Karpas-422 (cell line): ENCODE measurements at places on chromosomes 5 and 9. TPM values are rescaled to one million over a fixed set of nuclear protein-coding genes. Genes with fewer than 3 reads are reported as not detected.
A peak's percentile ranks its signal among the peaks of the same experiment; 100 is the strongest.

DNA sequence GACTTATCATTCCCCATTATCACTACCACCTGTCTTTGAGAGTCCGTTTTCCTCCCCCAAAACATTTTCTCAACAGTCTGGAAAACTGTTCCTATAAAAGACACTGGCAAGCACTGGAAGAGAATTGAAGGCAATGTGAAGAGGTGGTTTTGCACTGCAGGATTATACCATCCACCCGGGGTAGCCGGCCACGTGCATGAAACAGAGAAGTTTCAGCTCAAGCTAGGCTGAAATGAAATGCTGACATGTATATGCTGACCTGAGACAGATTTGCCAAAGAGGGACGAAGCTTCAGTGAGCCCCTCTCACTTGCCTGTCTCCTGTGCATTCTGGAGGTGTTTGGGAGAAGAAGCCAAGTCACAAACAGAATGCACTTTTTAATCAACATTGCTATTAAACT lies 567.0 kb downstream of the EBF1 start:
- H3K27ac ChIP-seq, result no peak overlapping the region

DNA sequence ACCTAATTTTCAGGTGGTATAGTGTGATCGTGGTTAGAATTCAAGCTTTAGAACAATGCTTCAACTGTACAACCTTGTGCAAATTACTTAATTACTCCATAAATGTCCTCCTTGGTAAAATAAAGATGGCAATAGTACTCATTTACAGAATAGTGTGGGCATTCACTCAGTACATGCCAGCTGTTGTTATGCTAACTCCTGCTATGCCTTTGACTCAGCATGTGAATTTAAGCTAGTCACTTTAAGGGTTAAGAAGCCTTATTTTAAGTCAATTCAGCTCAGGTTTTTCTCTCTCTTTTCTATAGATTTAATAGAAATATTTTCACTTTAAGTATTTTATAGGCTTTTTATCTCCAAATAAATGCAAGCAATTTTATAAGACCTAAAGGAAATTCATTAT lies 335.6 kb upstream of the ITGA1 start:
- no peak overlapping the region for H3K27ac ChIP-seq
- no peaks in the 10 kb centered on the region for H3K36me3 ChIP-seq
- H3K4me1 ChIP-seq, result no peaks in the 10 kb centered on the region

DNA sequence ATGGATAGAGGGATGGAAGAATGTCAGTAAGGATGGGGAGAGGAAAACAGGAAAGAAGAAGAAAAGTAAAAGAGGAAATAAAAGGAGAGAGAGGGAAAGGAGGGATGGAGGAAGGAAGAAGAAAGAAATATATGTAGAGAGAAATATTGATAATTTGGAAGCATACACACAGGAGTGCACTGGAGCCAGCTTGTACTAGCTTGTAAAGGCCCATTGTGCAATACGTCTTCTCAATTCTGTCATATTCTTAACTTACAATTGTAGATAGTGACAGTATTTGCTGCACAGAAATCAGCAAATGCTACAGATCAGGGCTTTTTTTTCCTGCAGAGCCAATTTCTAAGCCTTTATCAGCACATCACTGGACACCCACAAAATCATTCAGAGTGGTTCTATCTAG lies 458.8 kb upstream of the WWC1 start:
- no peaks in the 10 kb centered on the region for H3K4me1 ChIP-seq
- DNase-seq, result no peak
- no peak overlapping the region for H3K4me3 ChIP-seq
- no peaks in the 10 kb centered on the region for H3K27me3 ChIP-seq

DNA sequence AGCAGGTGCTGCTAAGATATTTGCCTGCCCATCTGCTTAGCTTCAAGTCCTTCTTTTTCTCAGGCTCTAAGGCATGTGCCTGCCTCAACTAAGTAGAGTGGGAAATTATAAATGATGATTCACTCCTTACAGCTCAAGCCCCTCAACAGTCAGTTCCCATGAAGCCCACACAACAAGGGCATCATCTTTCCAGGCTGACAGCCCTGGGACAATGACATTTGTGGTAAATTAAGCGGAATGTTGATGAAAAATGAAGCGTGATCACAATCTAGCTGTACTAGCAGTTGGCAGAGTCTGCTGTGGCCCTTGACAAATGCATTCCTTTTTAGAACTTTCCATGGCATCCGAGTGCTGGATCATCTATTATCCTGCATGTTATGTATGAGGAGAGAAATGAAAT lies 548.6 kb downstream of the KIF4B start:
- H3K27me3 ChIP-seq, result no peaks in the 10 kb centered on the region
- no peaks in the 10 kb centered on the region for H3K4me1 ChIP-seq
- H3K36me3 ChIP-seq, result no peaks in the 10 kb centered on the region
- no peak overlapping the region for H3K4me3 ChIP-seq

- no peak overlapping the region for H3K4me3 ChIP-seq
- no peak for DNase-seq
- H3K27me3 ChIP-seq, result no peaks in the 10 kb centered on the region
- no peaks in the 10 kb centered on the region for H3K36me3 ChIP-seq
These were observed 91.5 kb downstream of the WDR41 start for GRCh38 chr5:77400645-77401044.

DNA sequence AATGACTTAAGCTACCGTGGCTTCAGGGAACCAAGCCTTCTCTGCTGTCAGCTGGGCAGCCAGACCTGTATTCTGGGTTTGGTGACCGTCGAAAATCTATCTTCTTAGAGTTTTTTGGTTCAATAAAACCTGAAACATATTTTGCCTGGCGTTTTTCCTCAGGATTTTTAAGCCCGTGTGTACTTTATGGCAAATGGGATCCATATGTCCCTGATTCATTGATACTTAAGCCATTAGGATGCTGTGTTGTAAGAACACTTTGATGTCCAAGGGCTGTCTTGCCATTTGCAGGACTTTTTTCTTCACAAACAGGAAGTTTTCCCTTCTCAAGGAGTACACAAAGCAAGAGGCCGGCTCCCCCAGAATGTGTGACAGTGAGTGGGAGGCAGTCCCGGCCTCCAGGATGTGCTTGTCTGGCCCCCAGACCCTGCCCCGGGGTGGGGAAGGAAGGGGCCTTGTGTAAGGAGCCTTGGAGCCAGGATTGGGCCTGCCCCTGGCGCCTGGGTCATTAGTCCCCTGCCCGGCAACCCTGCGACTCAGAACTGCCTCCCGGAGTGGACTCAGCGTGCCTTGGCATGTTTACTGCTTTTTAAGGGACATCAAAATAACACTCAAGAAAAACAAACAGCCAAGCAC lies 83.4 kb upstream of the SMIM23 start:
- no peak for DNase-seq
- no peak overlapping the region for H3K27ac ChIP-seq
- no peak overlapping the region for H3K4me3 ChIP-seq
- H3K36me3 ChIP-seq, result no peaks in the 10 kb centered on the region

GRCh38 chr5:2066373-2066772 lies 183.6 kb upstream of the IRX4 start:
- DNase-seq, result peak; percentile 6
- no peaks in the 10 kb centered on the region for H3K36me3 ChIP-seq
- no peak overlapping the region for H3K4me3 ChIP-seq
- H3K27me3 ChIP-seq, result no peaks in the 10 kb centered on the region
- no peak overlapping the region for H3K27ac ChIP-seq

- peak overlapping the region; percentile 98 for H3K4me3 ChIP-seq
- H3K4me1 ChIP-seq, result peaks cover 38% of the 10 kb centered on the region
- no peak for DNase-seq
These were observed 1.0 kb downstream of the RABL6 start for GRCh38 chr9:136808806-136809158.

GRCh38 chr9:124767821-124768220 lies 3.3 kb downstream of the NR6A1 start:
- H3K4me1 ChIP-seq, result peaks cover 37% of the 10 kb centered on the region
- H3K27ac ChIP-seq, result no peak overlapping the region
- no peaks in the 10 kb centered on the region for H3K36me3 ChIP-seq
- H3K27me3 ChIP-seq, result no peaks in the 10 kb centered on the region
- H3K4me3 ChIP-seq, result no peak overlapping the region

DNA sequence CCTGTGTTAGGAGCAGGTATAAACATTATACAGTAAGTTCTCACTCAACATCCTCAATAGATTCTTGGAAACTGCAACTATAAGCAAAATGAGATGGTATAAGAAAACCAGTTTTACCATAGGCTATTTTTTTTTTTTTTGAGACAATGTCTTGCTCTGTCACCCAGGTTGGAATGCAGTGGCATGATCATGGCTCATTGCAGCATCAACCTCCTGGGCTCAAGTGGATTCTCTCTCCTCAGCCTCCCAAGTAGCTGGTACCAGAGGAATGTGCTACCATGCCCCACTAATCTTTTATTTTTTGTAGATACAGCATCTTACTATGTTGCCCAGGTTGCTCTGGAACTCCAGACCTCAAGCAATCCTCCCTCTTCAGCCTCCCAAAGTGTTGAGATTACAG lies 50.1 kb upstream of the ADRB2 start:
- DNase-seq, result no peak
- no peak overlapping the region for H3K27ac ChIP-seq
- H3K4me3 ChIP-seq, result no peak overlapping the region
- H3K4me1 ChIP-seq, result peaks cover 13% of the 10 kb centered on the region
- no peaks in the 10 kb centered on the region for H3K36me3 ChIP-seq

- H3K27ac ChIP-seq, result no peak overlapping the region
- H3K27me3 ChIP-seq, result no peaks in the 10 kb centered on the region
- DNase-seq, result no peak
- peaks cover 6% of the 10 kb centered on the region; the same call in 1 of the 2 replicates for H3K4me1 ChIP-seq
- H3K4me3 ChIP-seq, result no peak overlapping the region
These were observed 32.5 kb downstream of the GRAMD2B start for GRCh38 chr5:126455728-126456127.

GRCh38 chr9:77968506-77968905 lies 63.1 kb downstream of the GNAQ start:
- peaks cover 8% of the 10 kb centered on the region; the same call in 1 of the 2 replicates for H3K4me1 ChIP-seq
- H3K27ac ChIP-seq, result no peak overlapping the region
- H3K36me3 ChIP-seq, result no peaks in the 10 kb centered on the region
- H3K4me3 ChIP-seq, result no peak overlapping the region
- H3K27me3 ChIP-seq, result no peaks in the 10 kb centered on the region

- no peaks in the 10 kb centered on the region for H3K4me1 ChIP-seq
- H3K36me3 ChIP-seq, result peaks cover 7% of the 10 kb centered on the region; the same call in 1 of the 2 replicates
- no peaks in the 10 kb centered on the region for H3K27me3 ChIP-seq
- H3K27ac ChIP-seq, result no peak overlapping the region
- DNase-seq, result no peak
These were observed 43.9 kb downstream of the MAPKAP1 start for GRCh38 chr9:125663127-125663526.

DNA sequence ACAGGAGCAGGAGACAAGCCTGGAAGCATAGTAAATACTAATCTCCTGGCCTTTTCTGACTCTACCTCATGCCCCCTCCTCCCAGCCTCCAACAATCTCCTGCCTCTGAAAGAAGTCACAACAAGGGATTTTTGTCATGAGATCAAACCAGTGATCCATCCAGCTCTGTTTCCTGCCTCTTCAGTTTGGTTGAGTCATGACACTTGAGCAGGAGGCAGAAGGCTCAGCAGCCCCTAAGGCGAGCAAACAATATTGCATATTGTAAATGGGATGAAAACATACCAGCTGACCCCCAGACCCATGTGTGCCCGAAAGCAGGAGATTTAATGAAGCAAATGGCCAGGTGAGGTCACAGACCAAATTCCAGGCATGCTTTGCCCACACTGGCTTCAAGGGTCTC lies 272.8 kb downstream of the GAS1 start:
- H3K27ac ChIP-seq, result no peak overlapping the region
- no peak overlapping the region for H3K4me3 ChIP-seq
- no peaks in the 10 kb centered on the region for H3K36me3 ChIP-seq
- no peak for DNase-seq

DNA sequence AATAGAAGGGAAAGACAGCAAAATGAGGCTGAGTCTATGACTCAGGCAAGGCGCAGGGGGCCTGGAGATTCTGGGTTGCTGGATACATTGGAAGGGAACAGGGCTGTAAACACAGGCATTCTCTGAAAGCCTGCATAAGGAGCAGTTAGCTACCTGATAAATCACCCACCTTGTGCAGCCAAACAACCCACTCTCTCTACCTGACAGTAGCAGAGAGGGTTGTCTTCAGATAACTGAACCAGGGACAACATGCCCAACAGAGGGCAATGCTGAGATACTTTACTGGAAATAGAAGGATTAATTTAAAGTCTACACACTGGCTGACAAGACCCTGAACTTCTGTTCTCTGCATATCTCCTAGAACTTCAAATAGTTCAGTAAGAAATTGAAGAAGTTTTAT lies 161.6 kb downstream of the KCTD16 start:
- peak; percentile 67 for DNase-seq
- no peaks in the 10 kb centered on the region for H3K27me3 ChIP-seq
- H3K36me3 ChIP-seq, result no peaks in the 10 kb centered on the region

SLC4A9 gene
- total RNA-seq, result not detected in 2 replicates

KLF4 gene
- not detected in 2 replicates for total RNA-seq

HTR1A gene
- total RNA-seq, result not detected in 2 replicates

TMEM174 gene
- total RNA-seq, result not detected in 2 replicates

PCYOX1L gene
- 18.4 and 51.6 TPM in 2 replicates for total RNA-seq

RANBP6 gene
- 16.8 and 21.0 TPM in 2 replicates for total RNA-seq

HAVCR1 gene
- not detected in 2 replicates for total RNA-seq

TAF11L5 gene
- not detected in 2 replicates for total RNA-seq

CDKN2B gene
- total RNA-seq, result 2.0 and 4.3 TPM in 2 replicates

PPP2R2B gene
- total RNA-seq, result not detected in 2 replicates

SLC6A19 gene
- total RNA-seq, result not detected in 2 replicates
